A172 (cell line): ENCODE measurements at places on chromosomes 1 and 21.

GRCh38 chr1:168083456-168084325 lies 53.0 kb downstream of the GPR161 start:
- DNase-seq = no peak

DNA sequence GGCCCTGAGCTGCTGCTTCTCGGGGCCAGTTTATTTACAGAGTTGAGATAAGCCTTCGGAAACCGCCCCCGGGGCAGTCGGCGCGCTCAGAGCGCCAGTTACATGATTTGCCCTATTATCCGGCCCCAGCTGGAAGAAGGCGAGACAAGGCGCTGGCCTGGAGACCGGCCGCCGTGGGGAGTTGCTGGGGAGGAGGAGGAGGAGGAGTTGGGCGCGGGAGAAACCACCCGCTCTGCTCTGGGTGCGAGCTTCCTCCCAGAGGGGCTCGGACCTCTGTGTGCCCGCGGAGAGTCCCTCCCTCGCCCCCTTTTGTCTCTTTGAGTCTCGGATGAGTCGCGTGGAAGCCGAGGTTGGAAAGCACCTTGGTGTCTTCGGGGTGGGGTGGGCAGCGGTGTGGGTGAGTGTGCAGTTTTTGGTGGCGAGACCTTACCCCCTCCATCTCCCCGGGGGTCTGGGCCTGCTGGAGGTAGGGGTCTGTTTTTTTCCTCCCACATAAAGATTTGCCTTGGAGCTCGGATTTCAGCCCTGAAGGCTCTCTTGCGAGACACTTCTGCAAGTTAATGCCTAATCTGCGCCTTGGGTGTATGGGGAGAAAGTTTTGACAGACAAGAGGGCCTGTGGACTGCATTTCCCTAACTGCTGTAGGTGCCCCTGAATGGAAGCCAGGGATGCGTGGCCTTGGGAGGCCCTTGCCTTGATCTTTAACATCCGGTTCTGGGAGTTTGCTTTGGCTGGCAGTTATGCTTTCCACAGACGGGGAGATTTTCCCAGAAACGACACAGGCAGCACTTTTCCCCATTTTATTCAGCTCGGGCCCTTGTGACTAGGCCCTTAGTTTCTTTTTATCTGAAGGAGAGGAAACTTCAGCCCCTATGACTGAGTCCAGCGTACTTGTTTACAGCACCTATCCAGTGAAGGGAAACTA lies 80.0 kb downstream of the NDUFS5 start:
- peak; percentile 52 for DNase-seq

- no peak for DNase-seq
Observed at GRCh38 chr1:243712941-243713340, 137.1 kb downstream of the AKT3 start.

- peak; percentile 6 for DNase-seq
Observed at GRCh38 chr1:167409183-167409582, 109.1 kb downstream of the CD247 start.

DNA sequence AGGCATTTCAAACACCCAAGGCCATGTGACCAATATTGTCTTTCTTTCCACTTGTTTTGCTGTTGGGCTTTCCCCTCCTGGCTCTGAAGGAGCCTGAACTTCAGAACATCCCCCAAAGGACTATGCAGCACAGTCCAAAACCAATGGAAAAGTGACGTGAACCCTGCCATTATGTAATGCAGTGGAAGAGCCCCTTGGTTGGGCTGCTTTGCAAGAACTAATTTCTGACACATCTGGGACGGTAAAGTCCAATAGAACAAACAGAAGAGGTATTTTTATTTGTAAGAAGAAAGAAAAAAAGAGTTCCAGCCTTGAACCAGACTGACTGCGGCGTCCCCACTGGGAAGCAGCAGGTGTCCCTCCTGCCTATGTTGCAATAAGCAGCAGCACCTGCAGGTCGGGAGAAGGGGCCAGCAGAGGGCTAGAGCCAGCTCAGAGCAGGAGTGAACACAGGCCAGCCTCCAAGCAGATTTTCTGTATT lies 116.7 kb downstream of the CDC7 start:
- DNase-seq = no peak

DNA sequence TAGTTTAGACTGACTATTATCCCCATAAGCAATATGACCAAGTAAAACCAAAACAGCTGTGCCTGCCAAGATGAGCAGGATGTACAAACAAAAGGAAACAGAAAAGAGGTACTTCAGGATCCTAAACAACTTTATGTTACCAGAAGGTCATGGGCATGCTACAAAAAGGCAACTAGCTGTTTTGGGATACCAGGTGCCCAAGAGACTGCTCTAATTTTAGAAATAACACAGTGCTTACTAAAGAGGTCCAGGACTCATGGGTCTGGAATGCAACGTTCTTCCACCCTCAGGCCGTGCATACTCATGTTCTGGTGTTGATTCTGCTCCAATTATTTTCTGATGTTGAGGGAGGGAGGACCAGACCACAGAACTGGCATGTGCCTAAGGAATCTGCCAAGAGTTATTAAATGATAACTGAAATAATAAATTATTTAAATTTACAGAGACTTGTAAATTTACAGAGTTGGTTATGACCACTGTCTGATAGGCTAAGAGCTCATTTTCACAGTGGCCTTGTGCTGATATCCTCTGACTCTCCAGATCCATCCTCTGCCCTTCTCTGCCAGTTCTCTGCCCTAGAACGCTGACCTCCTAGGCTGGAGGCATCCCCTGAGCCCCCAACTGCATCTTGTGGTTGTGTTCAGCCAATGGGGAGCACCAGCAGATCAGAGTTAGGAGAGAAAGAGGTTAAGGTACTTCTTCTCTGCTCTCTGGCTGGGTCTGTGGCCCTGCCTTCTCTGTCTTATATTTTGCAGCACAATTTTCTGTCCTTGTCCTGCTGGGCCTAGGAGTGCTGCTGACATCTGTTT lies 37.7 kb upstream of the BCL10 start:
- peak; percentile 86 for DNase-seq

- no peak for DNase-seq
Observed at GRCh38 chr1:107803579-107803978, 161.4 kb downstream of the VAV3 start.

GRCh38 chr1:182281541-182281940 lies 110.0 kb downstream of the GLUL start:
- DNase-seq = no peak

DNA sequence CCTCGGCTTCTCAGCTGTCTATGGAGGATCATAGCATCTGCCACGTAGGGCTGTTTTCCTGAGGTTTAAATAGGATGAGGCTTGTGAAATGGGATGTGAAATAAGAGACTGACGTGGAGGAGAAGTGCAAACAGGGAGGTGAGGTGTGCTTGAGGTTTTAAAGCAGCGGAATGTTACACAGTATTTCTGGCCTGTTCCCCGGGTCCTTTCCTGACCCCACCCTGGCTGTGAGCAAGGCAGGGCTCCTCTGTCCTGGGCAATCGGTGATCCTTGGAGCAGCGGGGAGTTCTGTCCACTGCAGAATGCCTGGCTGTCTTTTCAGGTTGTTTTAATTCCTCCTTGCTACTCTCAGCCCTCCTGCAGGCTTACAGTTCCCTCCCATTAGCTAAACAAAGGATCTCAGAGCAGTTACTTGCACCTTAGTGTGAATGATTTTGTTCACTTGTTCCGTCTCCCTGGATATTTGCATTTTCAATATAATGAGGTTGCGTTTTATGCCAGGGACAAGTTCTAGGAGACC lies 38.6 kb downstream of the LHX4 start:
- no peak for DNase-seq

- peak; percentile 82 for DNase-seq
Observed at GRCh38 chr1:50873458-50874187, 86.4 kb downstream of the FAF1 start.

- DNase-seq = no peak
Observed at GRCh38 chr1:197306381-197307062, 38.5 kb downstream of the CRB1 start.

- no peak for DNase-seq
Observed at GRCh38 chr1:229066591-229066990, 204.3 kb upstream of the RAB4A start.

GRCh38 chr1:225689882-225690459 lies 37.0 kb upstream of the ENAH start:
- no peak for DNase-seq

DNA sequence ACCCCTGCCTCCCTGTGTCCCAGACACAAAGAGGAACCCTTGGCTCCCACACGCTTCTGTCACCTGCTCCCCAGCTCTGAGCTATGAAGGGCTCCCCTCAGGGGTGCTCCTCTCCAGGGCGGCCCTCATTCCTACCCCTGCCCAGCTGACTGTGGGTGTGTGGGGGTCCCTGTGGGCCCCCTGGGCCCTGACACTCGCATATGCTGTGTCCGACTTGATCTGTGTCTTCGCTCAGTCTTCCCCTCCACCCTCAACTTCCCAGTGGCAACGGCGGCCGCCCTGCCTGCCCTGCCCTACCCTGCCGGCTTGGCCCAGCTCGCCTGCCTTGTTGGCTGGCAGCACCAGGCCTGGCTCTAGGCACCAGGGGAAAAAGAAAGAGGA lies 1.2 kb downstream of the KCNQ4 start:
- no peak for DNase-seq

DNA sequence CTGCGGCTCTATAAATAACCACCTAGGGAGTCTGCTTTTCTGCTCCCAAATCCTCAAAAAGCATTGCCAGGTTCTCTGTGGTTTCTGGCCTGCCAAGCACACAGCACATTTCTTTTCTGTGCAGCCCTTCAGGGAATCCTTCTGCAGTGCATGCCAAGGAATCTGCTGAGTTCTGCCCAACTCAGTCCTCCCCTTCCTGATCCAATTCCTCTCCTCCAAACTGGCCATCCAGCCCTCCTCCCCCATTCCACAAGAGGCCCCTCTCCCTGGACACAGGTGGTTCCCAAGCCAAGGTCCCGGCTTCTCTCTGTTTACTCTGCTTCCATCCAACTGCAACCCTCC lies 61.8 kb downstream of the HIVEP3 start:
- DNase-seq = no peak

DNA sequence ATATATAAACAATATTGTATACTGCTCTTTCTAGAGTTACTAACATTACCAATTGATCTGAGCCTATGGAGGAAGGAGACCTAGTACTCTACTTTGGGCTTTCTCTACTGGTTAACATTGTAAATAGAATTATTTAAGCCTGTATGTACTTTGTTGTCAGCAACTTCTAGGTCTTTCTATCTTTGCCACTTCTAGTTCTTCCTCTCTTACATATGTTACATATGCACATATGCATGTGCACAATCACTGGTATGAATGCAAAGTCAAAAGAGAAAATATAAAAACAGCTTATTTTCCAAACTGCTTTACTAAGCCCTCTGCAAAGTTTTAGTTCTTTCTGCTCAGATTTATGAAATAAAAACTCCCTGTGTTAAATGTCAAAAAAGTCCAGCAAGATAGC lies 84.3 kb downstream of the PTPRC start:
- DNase-seq = no peak

- no peak for DNase-seq
Observed at GRCh38 chr1:243253926-243254232, 1.2 kb downstream of the CEP170 start.

DNA sequence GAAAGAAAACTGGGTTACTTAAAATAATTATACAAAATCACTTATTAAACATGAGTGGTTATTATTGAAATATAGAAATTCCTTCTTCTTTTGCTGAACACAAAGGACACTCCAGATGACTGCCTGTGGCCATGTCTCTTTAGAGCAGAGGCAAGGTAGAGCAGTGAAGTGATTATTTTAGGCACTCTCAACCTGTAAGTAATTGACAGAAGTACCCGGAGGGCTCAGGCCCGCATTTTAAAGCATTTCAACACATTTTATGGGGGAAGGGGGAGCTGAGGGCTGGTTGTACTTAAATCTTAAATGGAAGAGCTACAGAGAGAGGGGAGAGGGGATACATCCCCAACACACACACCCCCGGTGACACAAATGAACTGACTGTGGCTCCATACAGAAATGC lies 10.2 kb downstream of the OSCP1 start:
- DNase-seq = no peak

DNA sequence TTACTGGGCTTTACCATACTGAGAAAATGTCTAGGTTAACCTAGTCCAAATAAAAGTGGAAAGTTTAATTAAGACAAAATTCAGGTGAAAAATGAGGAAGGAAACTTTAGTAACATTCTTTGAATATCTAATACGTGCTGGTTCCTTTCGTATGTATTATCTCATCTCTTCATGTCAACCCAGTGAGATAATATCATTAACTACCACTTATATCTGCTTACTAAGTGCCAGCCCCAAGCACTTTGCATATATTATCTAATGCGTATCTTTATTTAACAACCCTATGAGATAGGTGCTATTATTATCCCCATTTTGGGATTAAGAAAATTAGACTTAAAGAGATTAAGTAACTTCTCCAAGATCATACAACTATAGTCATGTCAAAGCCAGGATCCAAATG lies 12.5 kb upstream of the PLPP3 start:
- DNase-seq = no peak

GRCh38 chr1:148362216-148362611 lies 120.9 kb downstream of the PPIAL4G start:
- DNase-seq = no peak

DNA sequence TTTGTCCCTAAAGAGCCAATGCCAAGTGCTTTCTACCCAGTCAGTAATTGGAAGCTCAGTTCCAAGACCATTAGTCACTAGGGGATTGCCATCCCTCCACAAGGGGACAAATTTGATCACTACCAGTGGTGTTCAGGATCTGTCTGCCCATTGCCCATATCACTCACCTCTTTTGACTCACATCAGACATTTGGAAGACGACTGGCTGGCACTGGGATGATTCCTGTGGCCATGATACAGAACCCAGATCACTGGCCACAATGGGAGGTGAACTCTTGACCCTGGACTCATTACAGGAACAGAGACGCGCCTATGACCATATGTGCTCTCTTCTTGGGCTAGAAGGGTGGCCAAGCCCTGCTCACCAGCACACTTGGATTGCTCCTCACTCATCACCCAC lies 71.0 kb downstream of the COLGALT2 start:
- no peak for DNase-seq

DNA sequence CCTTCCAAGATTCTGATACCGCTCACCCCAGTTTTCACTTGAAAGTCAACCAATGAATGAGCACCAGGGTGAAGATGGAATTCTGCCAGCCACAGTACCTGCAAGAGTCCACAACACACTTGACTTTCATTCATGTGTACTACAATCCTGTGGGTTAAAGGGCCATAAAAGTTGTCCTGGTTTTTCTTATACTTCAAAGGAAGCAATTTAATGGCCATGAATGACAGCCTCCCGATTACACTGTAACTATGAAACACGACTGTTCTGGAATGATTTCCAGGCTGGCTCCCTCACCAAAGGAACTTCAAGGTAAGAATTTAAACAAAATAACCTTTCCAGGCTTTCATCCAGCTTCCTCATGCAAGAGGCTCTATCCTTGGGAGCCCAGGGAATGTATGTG lies 502.8 kb downstream of the SMYD3 start:
- no peak for DNase-seq

DNA sequence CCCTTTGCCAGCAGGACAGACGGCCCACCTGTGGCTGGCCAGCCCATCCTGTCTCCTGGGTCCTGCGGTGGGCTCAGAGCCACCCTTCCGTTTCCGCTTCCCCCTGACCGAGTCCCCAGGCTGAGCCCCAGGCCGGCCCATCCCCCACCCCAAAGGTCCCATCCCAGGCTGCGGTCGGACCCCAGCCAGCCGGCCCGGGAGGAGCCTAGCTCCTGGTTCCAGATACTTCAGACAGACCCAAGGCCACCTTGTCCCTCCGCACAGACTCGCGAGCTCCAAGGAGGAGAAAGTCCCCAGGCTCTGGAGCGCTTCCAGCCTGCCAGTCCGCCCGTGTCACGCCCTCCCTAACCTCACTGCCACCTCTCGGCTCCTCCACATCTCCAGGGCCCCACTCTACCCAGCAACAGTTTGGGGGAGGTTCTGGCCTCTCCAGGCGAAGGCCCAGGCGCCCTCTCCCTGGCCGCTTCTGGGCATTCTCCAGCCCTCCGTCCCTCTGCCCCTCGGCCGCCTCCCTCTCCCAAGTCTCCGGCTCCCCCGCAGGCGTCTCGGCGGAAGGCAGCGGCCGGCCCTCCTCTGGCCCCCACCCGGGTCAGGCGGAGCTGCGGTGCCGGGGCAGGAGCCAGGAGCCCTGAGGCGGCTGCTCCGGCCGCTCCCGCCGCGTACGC lies 835 bp downstream of the LRRN2 start:
- peak; percentile 16 for DNase-seq
